ENCODE measurements at places on chromosomes 2 and 18.

DNA sequence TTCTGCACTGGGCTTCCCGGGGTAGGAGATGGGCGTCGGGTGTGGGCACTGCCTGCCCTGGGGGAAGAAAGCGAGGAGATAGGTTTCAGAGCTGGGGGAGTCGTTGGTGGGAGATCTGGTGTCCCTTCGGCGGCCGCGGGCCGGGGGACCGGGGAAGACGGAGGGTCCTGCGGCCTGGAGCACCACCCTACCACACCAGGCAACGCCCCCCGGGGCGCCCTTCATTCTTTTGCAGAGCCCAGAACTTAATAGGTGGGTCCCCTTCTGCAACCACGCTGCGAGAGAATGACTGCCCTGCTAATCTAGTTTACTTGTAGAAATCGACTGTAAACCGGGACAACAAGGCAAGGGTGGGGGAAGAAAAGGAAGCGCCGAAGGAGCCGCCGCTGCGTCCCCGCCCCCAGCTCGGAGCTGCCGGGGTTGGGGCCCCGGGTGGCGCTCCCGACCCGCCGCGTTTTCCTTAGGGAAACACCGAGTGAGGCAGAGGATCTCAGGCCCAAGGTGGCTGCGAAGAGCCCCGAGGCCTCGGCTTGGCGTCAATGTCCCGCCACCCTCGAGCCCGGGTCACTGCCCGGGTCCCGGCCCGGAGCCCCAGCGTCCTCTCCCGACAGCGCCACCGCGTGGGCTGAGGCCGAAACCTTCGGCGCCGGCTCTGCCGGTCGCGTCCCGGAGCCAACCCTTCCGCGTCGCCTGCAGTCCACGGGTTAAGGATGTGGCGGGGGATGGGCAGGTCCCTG, 5.4 kb upstream of the SATB2 start:
- no peak for DNase-seq

GRCh38 chr2:44135296-44135695, 33.4 kb upstream of the PPM1B start:
- DNase-seq: no peak

- no peak for DNase-seq
Measured at GRCh38 chr2:20972110-20972509, 71.8 kb downstream of the APOB start.

DNA sequence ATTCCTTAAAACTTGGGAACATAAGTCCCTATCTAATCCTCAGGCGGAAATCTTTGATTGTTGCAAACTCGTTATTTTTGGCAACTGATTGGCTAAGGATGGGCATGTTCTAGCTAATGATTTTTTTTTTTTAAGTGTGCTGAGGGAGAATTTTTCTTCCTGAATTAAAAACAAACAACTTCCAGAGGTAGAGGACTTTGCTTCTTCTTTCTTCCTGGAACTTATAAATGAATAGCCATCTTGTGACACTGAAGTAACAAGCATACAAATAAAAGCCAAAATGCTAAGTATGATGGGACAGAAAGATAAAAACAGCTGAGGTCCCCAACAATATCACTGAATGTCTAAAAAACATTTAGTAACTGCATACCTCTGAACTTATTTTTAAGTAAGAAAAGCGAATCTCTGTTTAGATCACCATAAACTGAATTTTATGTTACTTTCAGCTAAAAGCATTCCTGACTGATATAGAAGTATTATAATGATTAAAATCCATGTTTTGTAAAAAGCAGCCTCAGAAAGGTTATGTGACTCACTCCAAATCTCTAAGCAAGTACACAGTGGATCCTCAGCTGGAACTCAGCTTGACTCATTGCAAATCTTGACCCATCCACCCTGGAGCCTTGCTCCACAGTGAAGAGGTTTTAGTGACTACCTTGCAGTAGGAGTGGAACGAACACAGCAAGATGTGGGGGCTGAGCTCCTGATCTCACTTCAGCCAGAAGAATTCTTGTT, 344.4 kb downstream of the CLIP4 start:
- no peak for DNase-seq

DNA sequence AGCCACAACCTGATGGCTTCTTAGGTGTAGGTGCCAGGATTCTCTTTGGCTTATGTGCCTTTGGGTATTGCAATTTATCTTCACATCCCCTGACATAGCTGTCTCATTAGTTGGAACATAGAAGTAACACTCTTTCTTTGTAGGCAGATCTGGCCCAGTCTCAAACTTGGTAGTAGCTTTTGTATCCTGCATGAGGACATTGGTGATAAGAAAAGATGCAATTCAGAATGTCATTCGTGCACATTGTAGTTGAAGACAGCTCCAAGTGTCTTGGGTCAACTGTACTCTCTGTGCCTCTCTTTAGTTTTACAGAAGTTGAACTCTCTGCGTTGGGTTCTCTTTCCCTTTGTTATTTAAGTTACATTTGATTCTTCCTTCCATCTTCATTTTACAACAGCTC, 69.6 kb upstream of the BCL11A start:
- no peak for DNase-seq

DNA sequence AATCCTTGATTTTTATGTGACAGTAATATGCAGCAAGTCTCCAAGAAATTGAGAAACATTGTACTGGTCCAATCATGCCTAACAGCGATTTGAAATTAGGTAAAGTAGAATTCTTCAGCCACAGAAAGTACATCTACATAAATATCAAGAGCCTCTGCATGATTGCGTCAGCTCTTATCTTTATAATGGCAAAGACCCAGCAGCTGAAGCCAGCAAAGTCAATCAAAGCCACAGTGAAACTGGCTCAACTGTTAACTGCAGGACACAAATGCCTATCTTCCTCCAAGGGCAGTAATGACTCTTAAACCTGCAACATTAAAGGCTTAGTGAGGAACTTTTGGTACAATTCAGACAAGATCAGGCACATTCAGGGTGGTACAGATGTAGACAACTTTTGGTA, 102.5 kb downstream of the BARD1 start:
- no peak for DNase-seq
